ENCODE measurements at places on chromosomes 2 and 18.

- DNase-seq, result no peak
Measured at GRCh38 chr2:150513647-150514046, 26.2 kb upstream of the RND3 start.

DNA sequence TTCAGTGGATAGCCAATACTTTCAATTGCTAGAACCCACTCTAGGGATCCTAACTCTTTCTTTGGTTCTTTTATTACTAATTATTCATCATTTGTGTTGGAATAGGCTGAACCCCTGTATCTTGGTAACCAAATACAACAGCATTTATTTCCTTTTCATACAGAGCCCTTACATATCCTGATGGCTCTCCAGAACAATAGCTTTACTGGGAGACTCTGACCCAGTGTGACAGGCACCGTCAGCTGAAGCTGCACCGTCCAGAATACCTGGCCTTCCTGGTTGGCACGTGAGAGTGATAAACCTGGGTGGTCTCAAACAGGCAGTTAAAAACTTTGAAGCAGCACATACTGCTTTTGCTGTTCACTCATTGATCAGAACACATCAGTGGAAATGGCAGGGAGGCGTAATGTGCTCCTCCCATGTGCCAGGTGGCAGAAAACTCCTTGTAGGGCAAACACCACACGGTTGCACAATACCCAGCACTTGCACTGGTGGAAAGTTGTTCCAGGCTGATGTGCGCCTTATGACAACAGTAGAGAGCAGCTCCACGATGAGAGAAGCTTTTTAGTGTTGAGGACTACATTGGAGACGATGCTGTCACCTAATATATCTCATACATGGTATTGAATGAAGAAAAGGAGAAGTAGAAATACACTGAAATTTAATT is 456.2 kb downstream of the PARD3B start:
- no peak for DNase-seq

- DNase-seq, result no peak
Measured at GRCh38 chr18:62758591-62758990, 43.2 kb downstream of the PHLPP1 start.

DNA sequence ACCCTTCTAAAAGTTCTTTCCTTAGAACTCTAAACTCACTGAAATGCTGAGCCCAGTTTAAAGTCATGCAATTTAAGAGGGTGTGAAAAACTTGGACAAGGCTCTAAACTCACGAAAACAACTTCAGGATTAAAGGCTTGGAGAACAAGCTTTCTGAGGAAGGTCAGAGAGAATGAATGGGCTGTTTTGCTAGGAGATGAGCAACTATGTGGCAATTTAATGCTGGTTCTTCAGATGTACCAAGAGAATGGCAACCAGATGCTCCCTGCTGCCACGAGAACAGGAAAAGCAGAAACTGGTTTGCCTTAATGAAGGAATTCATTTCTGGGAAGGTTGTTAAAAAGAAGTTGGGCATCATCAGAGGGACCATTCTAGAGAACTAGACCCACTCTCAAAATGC is 77.8 kb upstream of the PMAIP1 start:
- DNase-seq, result no peak

GRCh38 chr2:176423819-176424218 is 154.6 kb downstream of the MTX2 start:
- no peak for DNase-seq

GRCh38 chr2:45009303-45009927 is at the start of gene SIX2:
Gene SIX2, minus strand, starts transcription at chr2:45009452. Its CDS starts 342 bp downstream, at chr2:45009110.
- DNase-seq, result no peak

DNA sequence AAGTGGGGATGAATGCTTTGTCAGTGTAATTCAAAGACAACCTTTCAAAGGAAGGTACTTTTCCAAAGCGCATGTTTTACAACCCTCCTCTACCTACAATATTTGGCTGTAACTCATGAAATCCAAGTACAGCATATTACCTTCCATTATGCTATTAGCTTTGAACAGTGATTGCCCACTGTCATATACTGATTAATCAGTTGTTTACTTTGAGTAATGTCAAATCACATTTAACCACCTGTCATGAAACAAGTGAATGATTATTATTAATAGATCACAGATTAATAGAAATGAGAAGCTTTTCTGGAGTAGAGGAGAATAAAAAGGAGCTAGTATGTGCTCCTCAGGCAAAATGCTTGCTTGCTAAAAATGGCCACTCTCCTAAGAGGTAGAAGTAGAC is 150.5 kb upstream of the SMAD7 start:
- no peak for DNase-seq

- no peak for DNase-seq
Measured at GRCh38 chr2:239380831-239381708, 19.8 kb downstream of the HDAC4 start.

- DNase-seq, result no peak
Measured at GRCh38 chr18:9604348-9604747, 10.0 kb downstream of the PPP4R1 start.
